ENCODE measurements at places on chromosomes 5 and 9.

GRCh38 chr5:9692576-9692975 is 62.4 kb upstream of the TAS2R1 start:
- no peak for DNase-seq

GRCh38 chr9:78001946-78002731 is 29.5 kb downstream of the GNAQ start:
- DNase-seq: no peak

DNA sequence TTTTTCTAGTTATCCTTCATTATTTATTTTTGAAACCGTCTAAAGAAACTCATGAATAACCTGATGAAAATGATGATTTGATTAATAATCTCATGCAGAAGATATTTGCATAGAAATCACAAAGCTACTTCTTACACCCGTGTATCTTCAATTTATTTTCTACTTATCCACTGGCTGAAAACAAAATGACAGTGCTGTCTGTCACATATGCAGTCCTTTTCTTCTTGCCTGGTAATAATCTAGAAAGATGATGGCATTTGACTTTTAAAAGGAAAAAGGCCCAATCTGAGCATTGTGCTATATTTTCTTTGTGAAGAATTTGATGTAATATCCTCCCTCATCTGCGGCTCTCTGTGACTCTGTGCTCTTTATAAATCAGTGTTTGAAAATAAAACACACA is 253.3 kb downstream of the PRR16 start:
- no peak for DNase-seq

- no peak for DNase-seq
These were observed 40.0 kb downstream of the EHMT1 start for GRCh38 chr9:137658781-137659180.

GRCh38 chr9:135440620-135441019 is 39.0 kb upstream of the PPP1R26 start:
- no peak for DNase-seq

DNA sequence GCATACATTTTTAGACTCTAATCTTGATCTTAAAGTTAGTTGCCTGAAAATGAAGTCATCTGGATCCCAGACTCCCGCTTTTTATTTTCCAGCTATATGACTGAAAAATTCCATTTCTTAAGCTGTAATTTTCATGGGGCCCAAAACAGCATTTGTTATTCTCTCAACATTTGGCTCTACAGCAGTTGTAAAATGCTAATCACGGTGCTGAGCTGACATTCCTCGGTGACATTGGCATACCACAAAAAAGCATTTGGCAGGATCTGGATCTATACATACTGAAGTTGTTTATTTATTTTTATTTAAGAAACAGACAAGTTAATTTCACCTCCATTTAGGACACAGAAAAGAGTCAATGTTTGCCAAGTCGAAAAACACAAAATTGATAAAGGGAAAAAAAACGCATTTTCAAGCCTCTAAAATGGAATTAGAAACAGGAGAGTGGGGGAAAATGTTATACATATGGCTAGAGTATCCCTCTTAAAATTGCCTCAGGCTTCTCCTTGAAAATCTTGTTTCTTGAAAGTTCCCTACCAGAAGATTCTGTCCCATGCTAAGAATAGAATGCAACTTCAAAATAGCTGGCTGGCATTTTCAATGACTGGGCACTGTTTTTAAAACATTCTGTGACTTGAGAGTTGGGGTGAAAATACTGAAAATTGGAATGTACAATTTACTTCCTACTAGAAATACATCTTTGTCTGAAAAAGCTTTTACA is 207.5 kb upstream of the TBCA start:
- DNase-seq: no peak

GRCh38 chr5:95842854-95843544 is 20.5 kb upstream of the GLRX start:
- DNase-seq: no peak

GRCh38 chr5:151056379-151057325 is 24.2 kb downstream of the TNIP1 start:
- DNase-seq: no peak

GRCh38 chr5:74966141-74967026 is 86.0 kb downstream of the GCNT4 start:
- DNase-seq: no peak

GRCh38 chr9:21316860-21317259 is 11.7 kb upstream of the IFNA5 start:
- DNase-seq: no peak

DNA sequence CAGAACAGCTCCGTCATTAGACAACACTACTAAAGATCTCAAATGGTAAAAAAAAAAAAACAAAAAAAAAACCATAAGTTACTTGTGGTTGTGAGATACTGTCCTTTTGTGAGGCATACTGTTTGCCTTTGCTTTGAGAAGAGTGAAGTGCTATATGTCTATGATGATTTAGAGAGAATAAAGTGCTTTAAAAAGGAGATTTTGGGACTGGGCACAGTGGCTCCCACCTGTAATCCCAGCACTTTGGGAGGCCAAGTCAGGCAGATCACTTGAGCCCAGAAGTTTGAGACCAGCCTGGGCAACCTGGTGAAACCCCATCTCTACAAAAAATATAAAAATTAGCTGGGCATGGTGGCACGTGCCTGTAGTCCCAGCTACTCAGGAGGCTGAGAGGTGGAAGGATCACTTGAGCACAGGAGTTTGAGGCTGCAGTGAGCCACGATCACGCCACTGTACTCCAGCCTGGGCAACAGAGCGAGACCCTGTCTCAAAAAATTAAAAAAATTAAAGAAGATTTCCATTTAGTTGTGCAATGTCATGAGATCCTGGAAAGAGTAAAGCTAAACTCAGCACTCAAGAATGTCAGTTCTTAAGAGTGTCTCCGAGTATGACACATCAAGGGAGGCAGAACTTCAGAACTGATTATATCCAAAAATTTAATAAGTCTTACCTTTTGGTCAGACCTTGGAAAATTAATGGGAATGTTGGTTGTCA is 87.3 kb downstream of the PRDM6 start:
- no peak for DNase-seq

Measured in stimulated activated CD4-positive, alpha-beta T cell treated with anti-CD3 and anti-CD28 coated beads, TNF-alpha, amount 100 ng/mL, for 1 hour (primary cell).